Fibroblast of skin of abdomen (primary cell): ENCODE measurements at places on chromosomes 7 and 10.

DNA sequence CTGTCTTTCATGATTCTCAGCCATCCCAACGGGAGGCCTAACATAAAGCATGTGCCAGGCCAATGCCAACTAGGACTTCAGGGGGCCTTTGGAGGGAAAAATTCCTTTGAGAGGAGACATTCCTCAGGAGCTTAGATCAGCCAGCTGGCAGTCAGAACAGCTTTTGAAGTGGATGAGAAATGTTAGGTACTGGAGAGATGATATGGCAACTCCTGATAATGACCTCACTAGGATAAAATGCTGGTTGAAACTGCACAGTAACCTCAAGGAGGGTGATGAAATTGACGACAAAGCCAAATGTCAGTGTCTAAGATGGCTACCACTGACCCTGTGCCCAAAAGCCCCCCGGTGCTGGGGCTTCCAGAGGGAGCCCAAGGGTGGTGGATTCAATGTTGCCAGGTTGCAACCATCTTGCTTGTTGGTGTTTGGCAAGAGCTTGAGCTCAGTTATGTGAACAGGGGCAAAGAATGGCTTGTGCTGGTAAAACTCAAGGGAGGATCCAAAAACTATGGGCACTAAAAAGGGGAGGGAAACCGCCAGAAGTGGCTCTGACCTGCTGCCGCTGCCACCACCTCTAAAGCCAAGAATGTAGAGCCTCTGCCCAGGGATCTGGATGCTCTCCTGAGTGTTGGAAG is 121.2 kb downstream of the UBE2H start:
- DNase-seq: peak; percentile 95

DNA sequence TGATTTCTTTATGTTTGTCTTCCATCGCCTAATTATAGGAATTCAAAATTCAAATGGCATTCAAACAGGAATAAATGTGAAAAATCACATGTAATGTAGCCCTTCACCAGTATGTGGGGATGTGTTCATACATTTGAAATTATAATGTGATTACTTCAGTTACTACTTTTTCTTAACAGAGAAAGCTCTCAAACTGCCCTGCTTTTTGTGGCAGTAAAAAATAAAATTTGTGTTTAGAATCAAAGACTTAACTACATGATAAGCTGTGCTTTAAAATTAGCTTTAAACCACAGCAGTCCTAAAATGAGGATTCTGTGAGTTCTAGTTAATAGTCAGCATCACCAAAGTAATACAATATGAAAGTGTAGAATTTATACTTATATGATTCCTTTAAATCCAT is 7.8 kb upstream of the HERC4 start:
- DNase-seq: peak; percentile 43

- DNase-seq: no peak
These were observed 34.1 kb upstream of the TSPAN33 start for GRCh38 chr7:129110258-129110981.

- no peak for DNase-seq
These were observed 24.5 kb upstream of the FZD1 start for GRCh38 chr7:91239772-91240171.

DNA sequence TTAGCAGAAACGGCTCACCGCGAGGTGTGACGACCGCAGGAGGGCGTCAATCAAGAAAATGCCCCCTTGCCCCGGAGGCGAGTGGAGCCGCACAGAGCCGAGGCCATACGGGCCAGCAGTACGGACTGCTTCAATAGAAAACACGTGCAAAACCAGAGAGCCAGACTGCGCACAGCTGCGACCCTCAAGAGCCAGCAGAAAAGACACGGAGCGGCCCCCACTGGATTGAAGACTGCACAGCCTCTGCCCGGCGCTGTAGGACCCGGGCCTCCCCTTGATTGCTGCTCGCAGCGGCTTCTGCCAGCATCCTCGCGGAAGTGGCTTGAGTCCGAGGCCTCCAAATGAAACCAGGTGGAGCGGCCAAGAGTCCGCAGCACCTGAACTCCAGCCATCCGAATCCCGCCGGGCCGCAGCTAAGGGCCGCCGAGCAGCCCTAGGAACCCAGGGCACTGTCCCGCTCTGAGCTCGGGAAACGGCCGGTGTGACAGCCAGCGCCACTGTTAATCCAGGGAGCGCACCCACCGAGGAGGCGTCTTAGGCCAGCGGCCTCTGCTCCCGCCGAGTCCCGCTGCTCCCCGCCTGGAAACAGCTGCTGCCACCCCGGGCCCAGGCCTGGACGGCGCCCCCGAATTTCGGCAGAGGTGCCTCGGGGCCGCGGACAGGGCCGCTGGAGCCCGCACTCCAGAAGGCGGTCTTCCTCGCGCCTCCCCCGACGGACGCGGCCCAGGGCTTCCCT is 660 bp upstream of the HHEX start:
- no peak for DNase-seq

DNA sequence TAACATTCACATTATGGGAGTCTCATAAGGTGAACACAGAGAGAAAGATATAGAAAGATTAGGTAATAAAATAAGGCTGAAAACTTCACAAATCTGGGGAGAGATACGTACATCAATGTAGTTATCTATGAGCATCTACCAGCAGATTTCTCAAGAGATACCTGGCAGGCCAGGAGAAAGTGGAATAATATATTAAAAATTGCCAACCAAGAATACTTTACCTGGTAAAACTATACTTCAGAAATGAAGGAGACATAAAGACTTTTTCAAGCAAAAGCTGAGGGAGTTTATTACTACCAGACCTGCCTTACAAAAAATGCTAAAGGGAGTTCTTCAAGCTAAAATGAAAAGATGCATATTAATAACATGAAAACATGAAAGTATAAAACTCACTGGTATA is 78.8 kb upstream of the COMTD1 start:
- DNase-seq: no peak

- DNase-seq: no peak
These were observed 72.9 kb upstream of the ZNF804B start for GRCh38 chr7:88686468-88687229.

DNA sequence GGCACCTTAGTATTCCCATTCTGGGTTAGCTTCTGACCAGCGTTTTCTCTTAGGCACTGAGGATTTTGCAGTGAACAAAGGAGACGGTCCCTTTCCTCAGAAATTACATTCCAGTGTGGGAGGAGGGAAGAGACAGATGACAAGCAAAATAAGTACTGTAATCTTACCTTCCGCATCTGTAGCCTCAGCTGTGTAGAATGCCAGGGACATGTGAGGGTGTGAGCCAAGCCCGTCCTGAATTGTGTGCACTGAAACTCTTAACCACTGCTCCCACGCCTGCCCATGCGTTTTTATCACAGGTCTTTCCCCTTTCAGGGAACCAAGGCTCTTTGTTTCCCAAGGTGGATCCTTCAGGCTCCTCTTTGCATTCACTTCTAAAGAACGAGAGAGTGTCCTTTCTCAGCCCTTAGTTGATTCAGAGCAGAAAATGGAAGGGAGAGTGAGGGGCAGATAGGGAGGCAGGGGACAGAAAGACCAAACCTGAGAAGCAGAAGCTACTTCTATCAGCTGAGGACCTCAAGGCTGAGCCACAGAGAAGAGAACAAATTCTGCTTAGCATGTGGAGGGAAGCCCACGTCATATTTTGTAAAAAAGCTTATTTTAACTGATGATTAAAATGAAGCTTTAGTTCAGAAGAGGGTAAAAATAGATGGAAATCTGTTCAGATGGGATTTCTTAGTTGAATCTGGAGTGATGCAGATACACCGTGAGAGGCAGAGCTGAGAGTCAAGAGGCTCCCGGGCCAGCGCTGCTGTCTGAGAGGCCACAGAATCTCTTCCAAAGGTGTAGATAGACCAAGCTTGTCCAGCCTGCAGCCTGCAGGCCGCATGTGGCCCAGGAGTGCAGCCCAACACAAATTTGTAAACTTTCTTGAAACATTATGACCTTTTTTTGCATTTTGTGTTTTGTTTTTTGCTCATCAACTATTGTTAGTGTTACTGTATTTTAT is 122.5 kb downstream of the CCNY start:
- DNase-seq: no peak

DNA sequence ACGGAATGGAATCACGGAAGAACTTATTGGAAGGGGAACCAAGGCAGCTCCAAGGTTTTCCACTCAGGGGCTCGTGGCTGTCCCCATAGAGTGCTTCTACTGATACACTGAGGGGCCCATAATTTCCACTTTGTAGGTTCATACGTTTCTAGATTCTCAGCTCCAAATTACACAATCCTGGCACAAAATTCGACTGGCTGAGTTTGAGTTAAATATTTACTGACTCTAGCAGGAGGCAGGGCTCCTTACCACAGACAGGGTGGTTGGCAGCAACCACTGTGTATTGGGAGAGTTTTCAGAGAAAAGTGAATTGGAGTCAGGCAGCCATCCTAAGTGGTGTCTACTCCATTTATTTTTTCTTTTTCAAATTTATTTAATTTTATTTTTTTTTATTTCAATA is 55.4 kb upstream of the SEC61G start:
- DNase-seq: no peak

DNA sequence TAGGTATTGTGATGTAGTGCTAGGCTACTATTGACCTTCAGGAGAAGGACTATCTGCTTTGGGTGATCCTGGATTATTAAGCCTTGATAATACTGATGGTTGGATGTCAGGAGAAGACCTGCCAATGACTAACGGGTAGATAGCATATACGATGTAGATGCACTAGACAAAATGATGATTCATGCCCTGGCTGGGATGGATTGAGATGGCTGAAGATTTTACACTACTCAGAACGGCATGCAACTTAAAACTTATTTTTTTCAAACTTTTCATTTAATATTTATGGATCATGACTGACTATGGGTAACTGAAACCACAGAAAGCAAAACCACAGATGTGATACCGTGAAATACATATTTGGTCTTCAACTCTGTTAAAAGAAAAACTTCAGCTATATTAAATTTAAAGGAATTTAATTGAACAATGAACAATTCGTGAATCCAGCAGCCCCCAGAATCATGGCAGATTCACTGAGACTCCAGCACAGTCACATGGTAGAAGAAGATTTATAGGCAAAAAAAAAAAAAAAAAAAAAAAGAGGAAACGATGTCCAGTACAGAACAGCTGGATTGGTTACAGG is 124.6 kb upstream of the CDK13 start:
- peak; percentile 11 for DNase-seq

DNA sequence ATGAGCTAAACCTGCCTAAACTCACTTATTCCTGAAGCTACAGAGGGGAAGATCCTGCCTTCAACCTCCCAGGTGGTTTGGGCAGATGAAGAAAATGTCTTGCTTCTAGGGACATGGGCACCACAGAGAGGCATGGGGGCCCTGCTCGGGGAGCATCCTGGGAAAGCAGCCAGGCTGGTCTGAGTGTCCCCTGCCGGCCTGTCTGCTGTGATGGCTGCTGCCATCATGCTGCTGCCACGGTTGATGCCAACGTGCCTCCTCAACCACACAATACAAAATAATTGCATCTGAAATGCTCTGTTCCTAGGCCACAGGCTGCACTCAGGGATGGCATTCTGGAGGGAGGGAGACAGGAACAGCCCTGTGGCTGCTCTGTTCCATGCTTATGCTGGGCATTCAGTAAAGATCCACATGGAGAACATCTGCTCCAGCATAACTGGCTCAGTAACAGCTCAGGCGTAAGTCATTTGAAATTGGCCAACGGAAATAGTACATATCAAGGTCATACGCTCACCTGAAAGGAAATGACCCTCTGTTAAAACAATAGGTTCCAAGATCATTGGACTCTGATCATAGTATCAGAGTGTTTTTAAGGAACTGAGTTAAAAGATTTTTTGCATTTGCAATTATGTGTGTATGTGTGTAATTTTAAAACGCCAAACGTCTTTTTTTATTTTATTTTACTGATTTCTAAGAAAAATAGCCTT is 299.0 kb downstream of the TNS3 start:
- no peak for DNase-seq

DNA sequence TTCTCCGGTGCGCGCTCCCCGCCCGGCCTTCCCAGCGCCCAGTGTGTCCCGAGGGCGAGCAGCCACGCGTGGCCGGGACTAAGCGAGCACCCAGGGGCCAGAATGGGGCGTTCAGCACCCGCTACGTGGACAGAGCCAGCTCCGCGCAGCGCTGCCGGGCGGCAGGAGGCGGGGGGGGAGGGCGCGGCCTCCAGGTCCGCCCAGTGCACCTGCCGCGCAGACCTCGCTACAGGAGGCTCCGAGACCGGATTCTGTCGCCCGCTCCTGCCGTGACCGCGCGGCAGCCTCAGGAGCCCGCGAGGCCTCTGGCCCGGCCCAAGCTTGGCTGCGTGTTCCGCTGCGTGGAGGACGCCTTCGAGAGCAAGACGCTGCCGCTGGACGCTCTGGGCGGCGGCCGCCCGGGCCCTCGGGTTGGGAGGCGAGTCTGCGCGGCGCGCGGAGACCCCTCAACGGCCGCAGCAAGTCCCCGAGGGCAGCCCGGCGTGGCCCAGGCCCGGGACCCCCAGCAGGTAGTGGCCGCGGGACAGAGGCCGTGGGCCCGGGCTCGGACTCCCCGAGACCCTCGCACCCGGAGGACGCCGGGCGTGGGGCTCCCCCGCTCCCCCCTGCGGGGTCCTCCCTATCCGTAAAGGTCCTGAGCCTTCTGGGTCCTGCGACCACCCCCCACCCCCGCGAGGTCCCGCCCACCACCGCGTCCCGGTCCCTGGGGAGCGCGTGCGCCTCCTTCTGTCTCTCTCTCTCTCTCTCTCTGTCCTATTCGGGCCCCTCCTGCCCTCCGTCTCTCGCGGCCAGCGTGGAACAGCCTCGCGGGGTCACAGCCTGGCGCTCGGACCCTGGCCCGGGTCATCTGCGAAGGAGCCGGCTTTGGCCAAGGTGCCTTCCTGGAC is 904 bp upstream of the DPYSL4 start:
- DNase-seq: no peak

DNA sequence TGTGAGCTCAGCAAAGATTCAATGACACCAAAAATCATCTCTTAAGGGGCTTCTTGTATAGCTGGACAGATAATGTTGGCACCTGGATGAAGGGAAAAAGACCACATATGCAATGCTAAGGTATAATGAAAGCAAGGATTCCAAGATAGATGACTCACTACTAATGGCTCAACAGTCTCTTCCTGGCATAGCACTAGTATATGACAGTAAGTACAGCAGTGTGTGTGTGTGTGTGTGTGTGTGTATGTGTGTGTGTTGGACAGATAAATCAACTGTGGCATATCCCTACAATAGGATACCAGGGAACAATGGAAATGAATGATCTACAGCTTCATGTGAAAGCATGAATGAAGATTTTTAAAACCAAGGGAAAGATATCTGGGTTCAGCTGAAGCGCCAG is 257.1 kb downstream of the SFMBT2 start:
- DNase-seq: peak; percentile 26
